DMS53 (cell line): ENCODE measurements at places on chromosomes 7 and 10.

- no peak for DNase-seq
These were observed 181.4 kb downstream of the GNAT3 start for GRCh38 chr7:80330434-80330833.

DNA sequence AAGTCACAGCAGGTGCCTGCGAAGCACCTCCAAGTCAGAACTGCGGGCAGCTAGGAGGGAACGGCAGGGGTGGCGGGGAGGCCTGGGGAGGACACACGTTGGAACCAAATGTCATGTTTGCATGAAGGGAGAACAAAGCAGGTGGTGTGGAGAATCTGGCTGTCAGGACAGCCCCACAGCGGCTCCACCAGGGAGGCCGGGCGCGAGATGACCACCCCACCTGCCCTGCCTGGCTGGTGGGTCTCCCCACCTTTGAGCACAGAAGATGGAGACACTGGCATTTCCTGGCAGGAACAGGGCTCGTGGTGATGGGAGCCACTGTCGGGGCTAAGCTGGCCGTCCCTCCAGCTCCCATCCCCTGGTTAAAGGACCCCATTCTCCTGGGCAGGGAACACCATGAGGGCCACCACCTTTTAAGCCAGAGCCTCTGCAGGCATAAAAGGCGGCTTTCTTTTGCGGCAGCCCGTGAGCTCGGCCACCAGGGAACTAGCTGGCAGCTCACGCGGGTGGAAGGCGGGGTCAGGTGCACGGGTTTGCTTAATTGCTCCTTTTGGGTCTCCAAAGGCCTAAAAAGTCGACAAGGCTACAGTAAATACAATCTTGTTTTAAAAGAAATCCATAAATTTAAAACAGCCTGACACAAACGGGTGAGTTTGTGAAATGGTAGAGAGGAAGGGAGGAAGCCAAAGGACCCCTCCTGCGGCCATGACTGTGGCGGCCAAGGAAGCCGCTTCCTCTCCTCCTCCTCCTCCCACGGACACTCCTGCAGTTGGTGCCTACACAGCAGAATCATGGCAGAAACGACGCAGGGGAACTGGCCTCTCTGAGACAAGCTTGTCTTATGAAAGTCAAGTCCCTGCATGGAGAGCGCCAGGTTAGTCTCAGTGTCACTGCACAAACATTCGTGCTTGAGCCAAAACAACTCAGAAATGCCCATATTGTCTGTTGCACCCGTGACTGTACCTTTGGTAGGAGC is 213.8 kb downstream of the DNAJB6 start:
- DNase-seq = no peak

- DNase-seq = peak; percentile 38
These were observed 341.1 kb downstream of the PARD3 start for GRCh38 chr10:34474009-34474376.

DNA sequence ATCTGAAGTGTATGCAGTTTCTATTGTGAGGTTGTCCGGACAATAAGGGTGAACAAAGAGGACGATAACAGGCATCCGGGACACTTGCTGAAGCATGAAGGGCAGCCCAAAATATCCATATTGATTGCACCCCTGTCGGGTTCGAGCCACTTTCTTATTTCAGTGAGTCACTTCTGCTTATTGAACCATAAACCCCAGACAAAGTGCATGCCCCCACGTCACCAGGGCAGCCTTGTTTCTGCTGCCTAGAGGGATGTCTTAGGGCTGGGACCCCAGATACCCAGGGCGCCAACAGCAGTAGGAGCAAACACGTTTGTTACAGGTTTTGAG is 175.3 kb upstream of the LYZL1 start:
- DNase-seq = no peak

DNA sequence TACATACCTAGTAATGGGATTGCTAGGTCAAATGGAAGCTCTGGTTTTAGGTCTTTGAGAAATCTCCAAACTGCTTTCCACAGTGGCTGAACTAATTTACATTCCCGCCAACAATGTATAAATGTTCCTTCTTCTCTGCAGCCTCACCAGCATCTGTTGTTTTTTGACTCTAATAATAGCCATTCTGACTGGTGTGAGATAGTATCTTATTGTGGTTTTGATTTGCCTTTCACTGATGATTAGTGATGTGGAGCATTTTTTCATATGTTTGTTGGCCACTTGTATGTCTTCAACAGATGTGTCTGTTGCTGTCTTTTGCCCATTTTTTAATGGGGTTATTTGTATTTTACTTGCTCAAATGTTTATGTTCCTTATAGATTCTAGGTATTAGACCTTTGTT is 675.5 kb downstream of the SUGCT start:
- DNase-seq = no peak
